ENCODE measurements at places on chromosomes 3 and 15. TPM values are rescaled to one million over a fixed set of nuclear protein-coding genes. Genes with fewer than 3 reads are reported as not detected.

DNA sequence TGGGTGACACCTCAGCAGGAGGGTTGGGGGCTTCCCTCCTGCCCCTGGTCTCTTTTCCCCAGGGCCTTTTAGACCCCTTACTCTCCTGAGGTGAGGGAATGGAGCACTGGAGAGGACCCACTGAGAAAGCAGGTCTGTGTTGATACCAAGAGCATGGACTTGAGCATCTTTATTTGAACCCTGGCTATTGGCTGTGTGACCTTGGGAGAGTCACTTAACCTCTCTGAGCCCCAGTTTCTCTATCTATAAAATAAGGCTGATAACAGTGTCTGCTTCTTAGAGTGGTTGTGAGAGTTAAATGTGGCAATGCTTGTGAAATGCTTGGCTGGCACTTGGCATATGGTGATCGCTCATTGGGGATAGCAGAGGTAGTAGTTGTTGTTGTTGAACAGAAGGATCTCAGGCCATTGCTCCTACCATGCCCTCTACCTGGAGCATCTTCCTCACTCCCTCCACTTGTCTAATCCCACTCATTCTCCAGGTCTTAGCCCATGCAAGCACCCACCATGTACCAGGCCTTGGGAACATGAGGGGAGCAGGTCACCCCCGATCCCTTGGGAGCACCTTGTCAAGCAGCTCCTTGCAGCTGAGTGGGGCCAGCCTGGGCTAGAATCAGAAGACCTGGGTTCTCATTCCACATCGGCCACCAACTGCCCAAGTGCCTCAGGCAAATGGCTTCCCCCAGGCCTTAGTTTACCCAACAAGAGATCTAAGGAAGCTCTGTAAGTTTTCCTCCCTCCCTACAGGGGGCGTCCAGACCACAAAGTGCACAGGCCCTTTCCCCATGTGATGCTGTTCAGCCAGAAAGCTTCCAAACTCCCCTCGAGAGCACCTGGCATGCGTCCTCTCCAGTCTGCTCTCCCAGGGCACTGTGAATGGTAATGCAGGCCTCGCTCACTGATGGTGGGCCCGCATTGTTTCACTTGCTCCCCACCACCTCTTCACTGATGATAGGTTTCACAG is 96.7 kb downstream of the LSM3 start:
- no peak for DNase-seq
- no peaks in the 10 kb centered on the region for H3K36me3 ChIP-seq
- peaks cover 16% of the 10 kb centered on the region for H3K4me1 ChIP-seq
- H3K27me3 ChIP-seq = no peaks in the 10 kb centered on the region

DNA sequence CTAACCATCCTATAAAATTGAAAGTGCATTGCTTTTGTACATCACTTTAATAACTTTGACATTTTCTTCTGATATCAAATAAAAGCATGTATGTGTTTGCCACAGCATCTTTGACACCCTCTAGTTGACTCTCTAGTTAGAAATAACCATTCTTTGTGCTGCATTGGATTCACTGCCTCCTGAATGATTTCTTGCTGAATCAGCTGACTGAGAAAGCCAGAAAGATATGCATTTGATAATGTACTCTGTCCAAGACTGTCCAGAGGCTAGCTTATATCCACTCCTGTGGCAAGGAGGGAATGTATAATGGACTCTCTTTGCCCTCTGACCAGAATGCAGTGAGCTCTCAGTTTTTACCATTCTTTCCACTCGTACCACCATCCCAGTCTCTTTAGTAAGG is 6.2 kb downstream of the RAB11A start:
- no peak overlapping the region for H3K27ac ChIP-seq
- DNase-seq = no peak
- no peak overlapping the region for H3K4me3 ChIP-seq
- H3K4me1 ChIP-seq = peaks cover 2% of the 10 kb centered on the region
- no peaks in the 10 kb centered on the region for H3K27me3 ChIP-seq
- H3K36me3 ChIP-seq = peaks cover 30% of the 10 kb centered on the region

DNA sequence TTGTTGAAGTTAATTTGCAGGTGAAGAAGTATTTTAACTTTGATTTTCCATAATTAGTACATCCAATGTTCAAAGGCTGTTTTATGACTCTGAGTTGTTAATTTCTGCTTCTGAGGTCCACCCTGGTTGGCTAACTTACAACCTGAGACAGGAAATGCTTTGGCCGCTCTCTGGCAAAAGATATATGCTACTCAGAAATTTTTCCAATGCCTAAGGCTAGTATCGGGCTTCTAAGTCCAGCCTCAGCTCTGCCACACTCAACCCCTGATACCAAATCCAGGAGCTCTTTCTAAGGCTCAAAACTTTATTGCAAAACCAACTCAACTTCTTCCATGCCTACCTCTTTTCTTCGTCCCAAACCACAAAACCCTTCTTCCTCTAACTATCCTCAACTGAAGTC is 192.9 kb downstream of the NEK10 start:
- H3K27me3 ChIP-seq = no peaks in the 10 kb centered on the region
- no peak overlapping the region for H3K4me3 ChIP-seq
- DNase-seq = no peak
- H3K4me1 ChIP-seq = no peaks in the 10 kb centered on the region
- H3K36me3 ChIP-seq = no peaks in the 10 kb centered on the region

DNA sequence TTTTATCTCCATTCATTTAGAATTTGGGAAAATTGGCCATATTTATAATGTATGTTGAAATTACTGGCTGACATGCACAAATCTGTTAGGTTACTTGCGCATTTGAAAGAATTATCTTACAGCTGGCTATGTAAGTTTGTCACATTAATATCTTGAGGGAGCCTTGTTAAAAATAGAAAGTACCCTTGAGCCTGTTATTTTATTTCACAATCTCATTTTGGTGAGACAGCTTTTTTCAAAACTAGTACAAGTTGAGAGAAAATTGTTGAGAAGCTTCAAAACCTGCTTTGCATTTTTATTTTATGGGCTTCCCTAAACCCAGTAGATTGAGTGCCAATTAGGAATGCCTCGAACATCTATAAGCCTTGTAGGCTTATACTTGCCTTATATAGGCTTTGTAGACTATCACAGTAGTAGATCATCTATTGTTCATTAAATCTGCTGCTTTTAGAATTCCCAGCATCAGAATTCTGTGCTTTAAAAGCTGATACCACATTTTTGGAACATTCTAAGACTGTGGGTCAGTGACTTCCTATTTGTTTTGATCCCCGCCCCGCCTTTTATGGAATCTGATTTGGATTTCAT is 6.3 kb downstream of the IDH3A start:
- H3K4me1 ChIP-seq = peaks cover 5% of the 10 kb centered on the region
- no peak overlapping the region for H3K27ac ChIP-seq
- H3K4me3 ChIP-seq = no peak overlapping the region
- no peaks in the 10 kb centered on the region for H3K27me3 ChIP-seq
- no peak for DNase-seq

DNA sequence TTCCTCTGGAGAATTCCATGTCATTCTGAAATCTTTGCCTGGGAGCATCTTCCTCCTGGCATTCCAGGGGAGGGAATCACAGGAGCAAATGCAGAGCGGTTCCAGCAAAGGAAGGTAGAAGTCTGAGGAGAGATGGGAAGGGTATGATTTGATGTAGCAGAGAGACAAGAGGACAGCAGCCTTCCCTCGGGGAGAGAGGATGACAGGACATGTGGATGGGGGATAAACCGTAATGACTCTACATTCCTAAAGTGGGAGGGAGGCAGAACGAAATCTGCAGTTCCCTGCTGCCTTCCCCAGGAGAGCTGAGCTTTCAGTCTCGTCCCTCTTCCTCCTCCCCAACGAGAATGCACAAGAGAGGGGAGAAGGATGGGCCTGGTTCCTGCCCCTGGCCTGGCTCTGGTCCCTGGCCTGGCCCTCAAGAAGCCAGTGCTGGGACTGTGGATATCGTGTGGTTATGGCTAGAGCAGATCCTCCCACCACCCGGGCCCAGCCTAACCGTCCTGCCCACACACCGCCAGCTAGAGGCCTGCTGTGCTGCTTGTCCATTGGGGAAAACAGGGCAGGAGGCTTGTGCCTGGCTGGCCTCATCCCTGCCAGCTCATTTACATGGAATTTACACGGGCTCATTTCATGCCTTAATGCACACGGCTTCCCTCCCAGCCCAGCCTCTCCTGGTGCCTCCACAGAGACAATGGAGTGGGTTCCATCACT is 26.6 kb downstream of the SEMA7A start:
- H3K4me3 ChIP-seq = no peak overlapping the region
- peaks cover 18% of the 10 kb centered on the region for H3K4me1 ChIP-seq
- H3K36me3 ChIP-seq = no peaks in the 10 kb centered on the region
- DNase-seq = no peak

DNA sequence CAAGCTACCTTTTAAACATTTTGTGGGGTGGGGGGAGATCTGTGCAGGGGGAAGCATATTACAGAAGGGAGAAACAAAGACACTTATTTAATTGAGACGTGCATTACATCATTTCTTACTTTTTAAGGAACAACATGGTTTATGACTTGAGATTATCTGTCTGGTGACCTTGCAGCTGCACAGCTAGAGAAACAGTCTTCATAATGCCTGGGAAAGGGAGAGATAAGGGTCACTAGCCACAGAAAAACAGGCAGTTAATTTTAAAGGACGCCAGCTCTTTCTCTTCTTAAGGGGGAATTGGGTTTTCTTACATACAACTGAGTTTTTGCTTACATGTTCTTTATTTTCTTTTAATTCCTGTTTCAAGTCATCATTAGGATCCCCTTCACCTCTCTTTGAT is 147.9 kb downstream of the SST start:
- H3K4me3 ChIP-seq = no peak overlapping the region
- H3K36me3 ChIP-seq = no peaks in the 10 kb centered on the region
- no peaks in the 10 kb centered on the region for H3K27me3 ChIP-seq
- no peak overlapping the region for H3K27ac ChIP-seq

- no peaks in the 10 kb centered on the region for H3K4me1 ChIP-seq
- H3K4me3 ChIP-seq = no peak overlapping the region
- no peaks in the 10 kb centered on the region for H3K36me3 ChIP-seq
- DNase-seq = no peak
- no peak overlapping the region for H3K27ac ChIP-seq
Measured at GRCh38 chr3:98930413-98930812, 28.9 kb upstream of the DCBLD2 start.

DNA sequence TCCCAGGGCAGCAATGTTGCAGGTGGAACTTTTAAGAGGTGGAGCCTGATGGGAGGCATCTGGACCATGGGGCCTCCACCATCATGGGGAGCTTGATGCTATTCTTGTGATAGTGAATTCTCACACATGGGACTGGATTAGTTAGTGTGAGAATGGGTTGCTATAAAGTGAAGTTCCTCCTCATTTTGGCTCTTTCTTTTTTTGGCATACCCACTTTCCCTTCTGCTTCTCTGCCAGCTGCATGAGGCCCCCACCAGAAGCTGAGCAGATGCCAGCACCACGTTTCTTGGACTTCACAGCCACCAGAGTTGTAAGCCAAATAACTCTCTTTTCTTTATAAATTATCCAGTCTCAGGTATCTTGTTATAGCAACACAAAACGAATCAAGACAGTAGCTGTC is 101.0 kb downstream of the PEX5L start:
- no peak overlapping the region for H3K27ac ChIP-seq
- H3K27me3 ChIP-seq = no peaks in the 10 kb centered on the region
- H3K4me3 ChIP-seq = no peak overlapping the region
- no peak for DNase-seq
- H3K36me3 ChIP-seq = no peaks in the 10 kb centered on the region

DNA sequence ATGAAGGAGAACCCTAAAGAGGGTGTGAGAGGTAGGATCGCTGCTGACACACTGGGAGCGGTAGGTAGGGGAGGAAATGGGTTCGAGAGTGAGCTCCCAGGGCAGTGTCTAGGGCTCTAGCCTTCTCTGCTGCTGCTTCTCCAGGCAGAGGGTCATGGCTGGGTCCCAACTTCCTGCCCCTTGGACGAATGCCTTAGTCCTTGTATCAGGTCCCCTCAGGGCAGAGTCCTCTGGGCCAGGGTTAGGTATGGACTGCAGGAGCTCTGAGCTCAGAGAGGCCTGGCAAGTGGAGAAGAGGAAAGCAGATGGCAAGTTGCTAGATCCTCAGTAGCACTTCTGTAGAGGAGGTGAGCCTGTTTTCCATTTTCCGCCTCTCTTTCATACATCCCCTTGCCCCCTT is 2.9 kb downstream of the CORO2B start:
- H3K36me3 ChIP-seq = no peaks in the 10 kb centered on the region
- no peak overlapping the region for H3K27ac ChIP-seq
- H3K4me3 ChIP-seq = no peak overlapping the region

DNA sequence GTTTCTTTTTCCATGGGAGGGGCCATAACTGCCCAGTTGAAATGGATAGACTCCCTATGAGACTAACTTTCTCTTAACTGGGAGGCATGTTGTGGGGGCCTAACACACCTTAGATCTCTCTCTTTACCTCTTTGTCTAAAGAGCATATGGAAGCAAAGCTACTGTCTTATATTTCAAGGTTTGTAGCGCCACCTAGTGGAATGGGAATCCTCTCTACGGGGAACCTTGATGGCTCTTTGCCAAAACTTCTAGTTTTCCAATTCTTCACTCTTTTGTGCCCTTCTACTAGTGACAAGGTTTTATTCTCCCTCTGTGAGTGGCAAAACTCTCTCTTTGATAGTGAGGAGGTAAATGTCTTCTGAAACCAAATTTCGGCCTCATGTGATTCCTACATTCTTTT is 1030.4 kb upstream of the CADM2 start:
- no peaks in the 10 kb centered on the region for H3K27me3 ChIP-seq
- H3K4me3 ChIP-seq = no peak overlapping the region
- no peak for DNase-seq
- H3K27ac ChIP-seq = no peak overlapping the region
- H3K4me1 ChIP-seq = no peaks in the 10 kb centered on the region

GRCh38 chr3:73379465-73379864 is 245.3 kb downstream of the PDZRN3 start:
- no peak for DNase-seq
- no peak overlapping the region for H3K4me3 ChIP-seq
- H3K27ac ChIP-seq = no peak overlapping the region
- H3K4me1 ChIP-seq = no peaks in the 10 kb centered on the region
- no peaks in the 10 kb centered on the region for H3K27me3 ChIP-seq

DNA sequence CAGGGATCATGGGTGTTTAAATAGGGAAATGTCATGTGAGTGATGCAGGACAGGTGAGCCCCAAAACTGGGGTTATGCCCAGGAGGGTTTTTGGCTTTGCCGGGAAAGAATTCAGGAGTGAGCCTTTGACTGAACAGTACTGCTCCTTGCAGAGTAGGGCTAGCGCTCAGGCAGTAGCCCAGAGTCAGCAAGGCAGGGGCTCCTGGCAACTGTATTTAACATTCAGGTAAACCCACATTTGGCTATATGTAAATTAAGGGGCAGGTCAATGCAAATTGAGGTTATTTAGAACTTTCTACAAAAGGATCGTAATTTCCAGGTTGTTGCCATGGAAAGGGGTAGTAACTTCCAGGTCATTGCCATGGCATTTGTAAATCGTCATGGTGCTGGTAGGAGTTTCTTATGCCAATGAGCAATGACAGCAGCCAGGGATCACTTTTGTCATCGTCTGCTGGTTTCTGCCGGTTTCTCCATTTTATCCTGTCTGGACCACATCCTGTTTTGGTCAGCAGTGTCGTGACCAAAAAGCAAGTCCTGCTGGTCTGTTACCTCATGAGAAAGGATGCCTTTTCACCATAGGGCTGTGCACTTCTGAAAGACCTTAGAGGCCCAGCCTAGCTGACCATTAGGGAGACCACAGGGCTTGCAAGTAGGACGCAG is 24.3 kb downstream of the MTHFS start:
- H3K4me1 ChIP-seq = peaks cover 13% of the 10 kb centered on the region
- no peak for DNase-seq
- no peak overlapping the region for H3K4me3 ChIP-seq
- H3K27me3 ChIP-seq = no peaks in the 10 kb centered on the region
- H3K36me3 ChIP-seq = peaks cover 2% of the 10 kb centered on the region

Gene GOLGA8T
- not detected for total RNA-seq

Gene DNASE1L3
- total RNA-seq = not detected

Gene DLL4
- total RNA-seq = 0.31 TPM

Gene LRRIQ4
- total RNA-seq = not detected

Gene TGM5
- total RNA-seq = not detected

Gene SMCO1
- not detected for total RNA-seq

Gene AMIGO3
- total RNA-seq = 0.72 TPM

Gene C3orf20
- total RNA-seq = not detected

Gene DAZL
- not detected for total RNA-seq

Gene CELF6
- total RNA-seq = not detected

Data from Panc1 (cell line).